ENCODE measurements at places on chromosomes 1 and 21. TPM values are rescaled to one million over a fixed set of nuclear protein-coding genes. Genes with fewer than 3 reads are reported as not detected.

FMN2 gene
- total RNA-seq = 4.3 TPM

DNA sequence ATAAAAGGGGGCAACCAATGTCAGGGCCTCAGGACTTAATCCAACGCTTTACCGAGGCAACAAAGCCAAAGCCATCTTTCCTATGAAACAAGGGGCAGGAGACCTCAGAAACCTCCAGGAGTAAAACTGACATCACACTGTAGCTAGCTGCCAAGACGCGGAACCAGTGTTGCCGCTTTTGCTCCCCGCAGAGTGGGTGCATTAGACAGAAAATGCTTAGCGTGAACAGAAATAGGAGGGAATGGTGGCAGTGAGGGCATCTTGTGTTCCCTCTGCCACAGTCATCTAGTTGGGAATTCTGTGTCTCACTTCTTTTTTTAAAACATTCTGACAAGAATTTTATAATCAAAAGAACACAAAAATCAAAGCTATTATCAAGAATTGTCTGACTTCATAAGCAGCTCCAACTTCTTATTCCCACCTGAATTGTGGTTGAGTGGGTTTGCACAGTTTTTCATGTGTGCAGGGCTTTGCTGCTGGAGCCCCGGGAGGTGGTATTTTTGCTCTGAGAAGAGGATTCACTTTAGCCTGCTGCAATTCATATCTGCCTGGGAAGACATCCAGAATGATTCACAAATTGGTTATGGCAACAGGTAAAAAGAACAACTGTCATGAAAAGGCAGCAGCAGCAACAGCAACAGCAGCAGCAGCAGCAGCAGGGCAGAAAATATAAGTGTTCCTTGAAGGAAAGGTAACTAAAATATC is 82.2 kb upstream of the DIRAS3 start:
- no peak for DNase-seq

VSIG8 gene
- not detected for total RNA-seq

DNA sequence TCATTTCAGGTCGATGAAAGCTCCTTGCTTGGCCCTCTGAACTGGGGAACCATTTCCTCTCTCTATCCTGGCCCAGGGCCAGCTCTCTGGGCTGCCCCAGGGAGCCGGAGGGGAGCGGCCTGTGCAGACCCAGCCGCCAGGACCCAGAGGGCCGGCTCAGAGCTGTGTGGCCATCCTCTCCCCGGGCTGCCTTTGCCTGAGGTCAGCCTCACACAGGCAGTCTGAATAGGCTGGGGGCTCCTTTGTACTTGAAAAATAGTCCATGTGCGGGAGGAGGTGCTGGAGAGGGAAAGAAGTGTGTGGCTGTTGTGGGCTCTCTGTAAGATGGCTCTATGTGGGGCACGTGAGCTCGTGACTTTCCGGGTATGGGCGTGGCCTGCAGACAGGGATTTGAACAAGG is 275.1 kb upstream of the VAMP3 start:
- DNase-seq = no peak

DNA sequence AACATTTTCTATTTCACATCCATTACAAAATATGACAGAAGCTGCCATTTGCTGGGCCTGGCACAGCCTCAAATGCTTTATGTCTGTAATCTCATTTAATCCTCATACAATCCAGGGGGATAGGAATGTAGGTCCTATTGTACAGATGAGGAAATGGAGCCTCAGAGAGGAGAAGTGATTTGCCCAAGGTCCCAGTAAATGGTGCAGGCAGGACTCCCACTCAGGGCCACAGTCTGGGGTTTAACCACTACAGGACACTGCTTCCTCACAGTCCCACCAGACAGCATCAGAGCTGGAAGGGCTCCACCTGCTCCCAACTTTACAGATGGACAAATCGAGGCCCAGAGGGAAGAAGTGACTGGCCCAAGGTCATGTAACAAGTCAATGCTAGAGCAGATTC is 20.6 kb upstream of the RNF19B start:
- DNase-seq = no peak
